8988T (cell line): ENCODE measurements at places on chromosomes 12 and 14.

- DNase-seq: no peak
These were observed 563.9 kb upstream of the TMEM132C start for GRCh38 chr12:127703026-127703425.

GRCh38 chr12:71804505-71804904, 35.1 kb upstream of the TBC1D15 start:
- no peak for DNase-seq

- DNase-seq: no peak
These were observed 9.8 kb downstream of the NCKAP5L start for GRCh38 chr12:49818241-49818895.

DNA sequence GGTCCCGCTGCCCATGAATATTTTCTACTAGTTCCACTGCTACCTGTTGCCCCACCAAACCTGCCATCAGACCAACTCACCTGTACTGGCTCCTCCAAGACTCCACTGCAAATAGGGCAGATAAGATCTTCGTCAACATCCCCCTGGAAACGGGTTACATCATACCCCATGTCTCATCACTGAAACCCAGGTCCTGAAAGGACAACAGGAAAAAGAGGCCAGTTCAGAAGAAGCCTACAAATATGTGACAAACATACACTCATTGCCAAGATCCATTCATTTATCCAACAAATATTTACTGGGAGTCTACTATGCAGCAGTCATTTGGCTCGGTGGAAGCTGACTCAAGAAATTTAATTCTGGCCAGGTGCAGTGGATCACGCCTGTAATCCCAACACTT, 7.8 kb downstream of the RNF41 start:
- no peak for DNase-seq

GRCh38 chr14:21933681-21934080, 260.1 kb upstream of the OR4E1 start:
- DNase-seq: no peak

DNA sequence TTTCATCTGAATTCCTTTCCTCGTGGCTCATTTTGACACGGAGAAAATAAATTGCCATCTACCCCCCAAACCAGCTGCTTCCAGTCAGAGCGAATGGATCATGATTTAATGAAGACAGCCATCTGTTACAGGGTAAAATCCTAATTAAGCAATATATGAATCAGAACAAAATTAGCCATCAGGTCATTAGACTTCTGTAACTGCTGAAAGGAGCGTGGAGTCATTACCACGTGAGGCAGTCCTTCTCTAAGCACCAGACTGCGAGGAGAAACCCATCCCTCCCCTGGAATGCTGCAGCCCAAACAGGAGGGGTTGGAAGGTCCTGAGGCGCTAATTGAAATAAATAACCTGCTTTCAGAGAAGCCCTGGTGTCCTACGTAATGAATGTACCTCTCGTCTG, 51.1 kb upstream of the TCL1A start:
- no peak for DNase-seq

- DNase-seq: no peak
These were observed 38.7 kb downstream of the WIF1 start for GRCh38 chr12:65082406-65082805.

- DNase-seq: no peak
These were observed 52.5 kb upstream of the PLEKHG7 start for GRCh38 chr12:92650228-92650822.

GRCh38 chr12:118237908-118238307, 102.0 kb downstream of the PEBP1 start:
- no peak for DNase-seq
